ENCODE measurements at places on chromosomes 13 and 19. TPM values are rescaled to one million over a fixed set of nuclear protein-coding genes. Genes with fewer than 3 reads are reported as not detected.

GRCh38 chr13:21734961-21735360 lies 64.1 kb downstream of the FGF9 start:
- DNase-seq, result no peak

The TNFSF11 gene
- total RNA-seq, result not detected

DNA sequence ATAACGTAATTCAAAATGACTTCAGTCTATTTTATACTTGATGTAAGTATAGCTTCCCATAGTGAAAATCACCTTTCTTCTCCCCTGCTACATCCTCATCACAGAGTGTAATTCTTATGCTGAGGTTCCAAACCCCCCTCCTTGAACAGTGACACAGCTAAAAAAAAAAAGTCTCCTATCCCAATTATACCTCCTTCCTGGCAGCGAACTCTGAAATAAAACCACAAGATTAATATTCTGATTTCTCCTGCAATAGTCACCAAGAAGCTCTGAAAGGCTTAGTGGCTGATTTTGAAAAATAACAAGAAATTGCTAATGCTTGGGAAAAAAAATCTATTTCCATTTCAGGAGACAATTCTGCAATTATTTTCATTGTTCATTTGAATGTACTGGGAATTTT lies 36.3 kb downstream of the EFNB2 start:
- no peak for DNase-seq

The KCNRG gene
- total RNA-seq, result 3.4 TPM

- peak; percentile 84 for DNase-seq
These were observed at the start of gene DCLK1 for GRCh38 chr13:36131222-36131930. TSS of gene DCLK1 (minus strand) at chr13:36131382.

DNA sequence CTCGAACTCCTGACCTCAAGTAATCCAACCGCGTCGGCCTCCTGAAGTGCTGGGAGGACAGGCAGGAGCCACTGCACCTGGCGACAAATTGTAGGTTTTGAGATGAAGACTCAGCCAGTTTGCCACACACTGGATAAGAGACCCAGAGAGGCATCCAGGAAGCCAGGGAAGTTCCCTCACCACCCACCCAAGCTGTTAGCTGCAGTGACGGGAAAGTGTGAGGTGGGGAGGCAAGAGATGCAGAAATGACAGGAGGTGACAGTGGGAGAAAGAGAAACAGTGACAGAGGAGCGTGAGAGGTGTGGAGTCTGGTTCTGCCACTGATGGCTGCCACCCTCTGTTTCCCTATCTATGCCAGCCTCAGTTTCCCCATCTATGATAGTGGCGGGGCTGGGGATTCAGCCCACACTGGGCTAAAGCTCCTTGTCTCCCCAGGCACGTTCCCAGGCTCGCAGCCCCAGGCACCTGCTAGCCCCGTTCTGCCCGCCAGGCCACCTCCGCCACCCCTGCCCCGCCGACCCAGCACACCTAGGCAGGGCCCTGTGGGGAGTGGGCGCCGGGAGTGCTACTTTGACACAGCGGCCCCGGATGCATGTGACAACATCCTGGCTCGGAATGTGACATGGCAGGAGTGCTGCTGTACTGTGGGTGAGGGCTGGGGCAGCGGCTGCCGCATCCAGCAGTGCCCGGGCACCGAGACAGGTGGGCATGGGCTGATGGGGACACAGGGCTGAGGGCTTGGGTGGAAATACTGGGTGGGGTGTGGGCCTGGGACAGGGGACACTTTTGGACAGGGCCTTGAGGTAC lies 21.0 kb downstream of the LTBP4 start:
- no peak for DNase-seq

GRCh38 chr19:34963573-34964406 lies at the start of gene ZNF792:
TSS of gene ZNF792 (minus strand) at chr19:34964229. CDS start at chr19:34963662, 567 bp downstream.
- peak; percentile 78 for DNase-seq

DNA sequence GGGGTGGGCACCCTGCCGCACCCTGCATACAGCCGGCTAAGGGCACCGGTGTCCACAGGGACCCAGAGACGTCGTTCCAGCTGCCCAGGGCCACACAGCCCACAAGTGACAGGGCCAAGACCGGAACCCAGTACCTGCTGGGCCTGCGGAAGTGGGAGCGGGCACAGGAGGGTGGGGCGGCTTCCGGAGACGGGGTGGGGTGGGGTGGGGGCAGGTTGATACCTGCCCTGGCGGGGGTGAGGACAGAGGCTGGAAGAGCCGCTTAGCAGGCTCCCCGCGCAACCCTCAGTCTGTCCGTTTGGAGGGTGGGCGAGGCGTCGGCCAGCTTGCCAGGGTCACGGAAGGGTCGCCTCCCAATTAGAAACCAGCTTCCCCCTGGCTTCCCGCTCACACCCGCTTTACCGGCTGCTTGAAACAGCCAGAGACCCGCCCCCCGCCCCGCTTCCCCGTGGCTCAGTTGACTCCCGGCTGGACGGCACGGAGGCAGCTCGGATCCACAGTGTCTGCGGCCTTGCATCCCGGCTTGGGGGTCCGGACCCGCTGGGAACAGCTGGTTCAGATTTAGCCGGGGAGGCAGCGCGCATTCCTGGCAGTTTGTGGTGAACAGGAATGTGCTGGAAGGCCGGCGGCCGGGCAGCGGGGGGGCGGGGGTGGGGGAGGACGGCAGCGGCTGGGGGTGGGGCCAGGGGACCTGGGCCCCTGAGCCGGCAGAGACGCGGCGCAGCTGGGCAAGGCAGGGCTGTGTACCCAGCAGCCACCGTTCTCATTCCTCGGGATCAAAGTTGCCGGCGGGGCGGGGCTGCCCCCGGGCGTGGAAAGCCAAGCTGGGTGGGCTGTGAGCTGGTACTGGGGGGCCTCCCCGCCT lies 1.9 kb downstream of the CNN2 start:
- DNase-seq, result peak; percentile 88

The POLR1G gene
- total RNA-seq, result 1.6 TPM

The NECTIN2 gene
- 37.1 TPM for total RNA-seq

- DNase-seq, result no peak
These were observed 48.1 kb downstream of the PSG1 start for GRCh38 chr19:42831221-42832019.

GRCh38 chr19:6587093-6587820 lies 3.7 kb downstream of the CD70 start:
- no peak for DNase-seq

The ACP7 gene
- total RNA-seq, result not detected

GRCh38 chr13:73224703-73225102 lies 165.9 kb downstream of the KLF5 start:
- DNase-seq, result no peak

Measured in sigmoid colon (tissue), 7 donors.